ENCODE measurements at places on chromosomes 7 and 10.

DNA sequence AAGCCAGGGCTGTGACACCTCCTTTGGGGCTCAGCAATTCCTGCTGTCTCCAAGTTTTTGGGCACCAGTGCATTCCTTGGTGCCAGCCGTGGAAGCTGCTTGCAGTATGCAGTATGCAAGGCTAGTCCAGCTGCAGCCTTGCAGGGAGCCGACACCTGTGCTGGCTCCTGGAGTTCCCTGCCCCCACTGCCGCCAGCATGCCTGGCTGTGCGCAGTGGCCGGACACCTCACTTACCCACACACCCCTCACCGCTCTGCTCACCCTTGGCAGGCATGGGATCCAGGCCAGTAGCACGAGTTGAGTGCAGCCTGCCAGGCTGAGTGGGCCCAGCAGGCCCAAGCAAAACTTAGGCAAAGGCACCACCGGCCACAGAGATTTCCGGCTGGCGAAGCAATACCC, 77.4 kb downstream of the SAMD9 start:
- no peak for DNase-seq

GRCh38 chr10:4075443-4075842, 290.4 kb upstream of the KLF6 start:
- DNase-seq, result no peak

DNA sequence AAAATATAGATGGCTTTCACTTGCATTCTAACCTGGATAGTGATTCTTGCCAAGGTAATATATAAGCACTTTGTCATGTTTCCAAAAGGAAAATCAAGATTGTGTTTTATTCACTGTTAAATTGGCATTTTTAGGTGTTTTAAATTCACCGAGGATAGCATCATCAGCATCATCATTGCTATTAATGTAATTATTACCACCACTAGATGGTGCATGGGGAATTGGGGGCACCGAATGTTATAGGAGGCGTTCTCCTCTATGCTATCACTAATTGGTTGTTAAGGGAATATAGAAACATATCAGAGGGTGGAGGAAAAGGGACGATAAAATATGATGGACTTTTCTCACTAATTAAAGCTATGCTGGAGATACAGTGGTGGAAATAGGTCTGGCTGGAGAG, 95.5 kb downstream of the CELF2 start:
- DNase-seq, result no peak

- peak; percentile 83 for DNase-seq
Measured at GRCh38 chr10:119665901-119666708, 14.9 kb downstream of the BAG3 start.

DNA sequence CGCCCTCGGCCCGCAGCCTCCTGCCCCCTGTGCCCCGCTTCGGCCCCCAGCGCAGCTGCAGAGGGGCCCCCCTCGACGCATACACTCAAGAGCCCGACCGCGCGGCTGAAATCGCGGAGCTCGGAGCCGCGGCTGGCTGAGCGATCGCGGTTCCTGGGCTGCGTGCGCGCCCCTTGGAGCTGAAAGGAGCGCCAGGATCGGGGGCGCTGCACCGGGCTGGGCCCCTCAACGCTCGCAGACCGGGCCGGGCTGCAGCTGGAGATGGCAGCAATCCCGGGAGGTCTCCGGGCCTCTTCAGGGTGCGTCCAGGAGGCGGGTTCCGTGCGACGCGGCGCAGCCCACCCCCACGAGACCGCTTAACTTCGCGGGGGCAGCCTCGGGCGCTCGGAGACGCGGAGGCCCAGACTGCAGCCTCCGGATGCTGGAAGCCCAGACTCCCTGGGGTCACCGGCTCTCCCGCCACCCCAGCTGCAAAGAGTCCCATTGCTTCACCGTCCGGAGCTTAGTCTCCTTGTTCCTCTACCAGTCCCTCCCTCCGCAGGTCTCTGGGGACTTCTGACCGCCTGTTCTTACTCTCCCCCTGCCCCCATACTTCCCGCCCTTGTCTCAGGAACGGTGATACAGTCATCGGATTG, 73.0 kb upstream of the LRRC4 start:
- DNase-seq, result peak; percentile 36

GRCh38 chr7:20513341-20513740, 102.1 kb upstream of the ABCB5 start:
- no peak for DNase-seq

DNA sequence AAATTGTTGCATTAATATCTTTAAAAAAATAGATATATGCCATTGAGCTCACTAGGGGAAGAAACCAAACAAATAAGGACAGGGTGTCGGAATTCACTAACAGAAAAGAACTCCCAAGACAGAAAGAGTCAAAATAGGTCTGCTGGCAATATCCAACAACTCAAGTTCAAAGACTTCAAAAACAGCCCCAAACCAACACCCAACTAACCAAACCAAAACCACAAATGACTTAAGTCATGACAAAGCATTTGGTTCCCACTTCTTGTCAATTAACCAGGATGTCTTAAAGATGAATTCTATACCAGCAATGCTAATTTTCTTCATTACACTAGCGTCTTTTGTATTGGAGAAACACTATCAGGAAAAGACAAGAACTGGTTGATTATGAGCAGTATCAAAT, 249.0 kb upstream of the PLXNA4 start:
- DNase-seq, result no peak

DNA sequence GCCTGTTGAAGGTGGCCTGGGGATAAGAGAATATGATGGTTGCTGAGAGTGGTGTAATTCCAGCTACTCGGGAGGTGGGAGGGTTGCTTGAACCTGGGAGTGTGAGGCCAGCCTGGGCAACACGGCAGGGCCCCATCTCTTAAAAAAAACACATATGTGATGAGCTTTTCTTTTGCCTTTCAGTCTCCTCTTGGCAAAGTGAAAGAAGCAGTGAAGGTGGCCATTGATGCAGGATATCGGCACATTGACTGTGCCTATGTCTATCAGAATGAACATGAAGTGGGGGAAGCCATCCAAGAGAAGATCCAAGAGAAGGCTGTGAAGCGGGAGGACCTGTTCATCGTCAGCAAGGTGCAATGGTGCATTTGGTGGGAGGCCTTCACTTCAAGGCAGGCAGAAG, 3.1 kb downstream of the AKR1B10 start:
- DNase-seq, result no peak

GRCh38 chr10:84424731-84425167, 96.4 kb downstream of the CCSER2 start:
- DNase-seq, result peak; percentile 99

DNA sequence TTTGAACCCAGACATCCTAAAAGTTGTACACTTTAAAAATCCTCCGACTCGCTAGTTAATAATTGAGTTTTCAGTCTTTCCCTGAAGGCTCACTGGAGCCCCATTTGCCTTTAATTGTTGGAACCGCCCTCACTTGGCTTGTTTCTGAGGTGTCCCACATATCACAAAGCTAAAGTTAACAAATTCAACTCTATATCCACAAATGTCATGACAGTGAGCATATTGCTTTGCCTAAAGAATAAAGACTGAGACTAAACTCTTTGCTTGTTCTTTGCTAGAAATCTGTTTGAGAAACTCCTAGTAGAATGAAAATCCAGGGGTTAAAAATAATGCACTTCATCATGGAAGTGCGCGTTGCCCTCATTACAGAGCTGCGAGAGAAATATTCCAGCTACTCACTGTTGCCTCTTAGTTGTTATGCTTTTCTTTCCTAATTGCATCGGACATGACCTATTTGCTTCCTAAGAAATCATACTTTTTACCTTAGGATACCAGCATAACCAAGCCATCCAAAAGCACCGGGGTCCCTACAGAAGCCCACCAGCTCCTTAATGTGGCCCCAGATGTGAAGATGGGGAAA, 752 bp downstream of the THSD7A start:
- peak; percentile 39 for DNase-seq

GRCh38 chr10:86483664-86484063, 37.9 kb downstream of the WAPL start:
- no peak for DNase-seq

- DNase-seq, result peak; percentile 45
Measured at GRCh38 chr7:158885624-158886023, 29.3 kb downstream of the DYNC2I1 start.

DNA sequence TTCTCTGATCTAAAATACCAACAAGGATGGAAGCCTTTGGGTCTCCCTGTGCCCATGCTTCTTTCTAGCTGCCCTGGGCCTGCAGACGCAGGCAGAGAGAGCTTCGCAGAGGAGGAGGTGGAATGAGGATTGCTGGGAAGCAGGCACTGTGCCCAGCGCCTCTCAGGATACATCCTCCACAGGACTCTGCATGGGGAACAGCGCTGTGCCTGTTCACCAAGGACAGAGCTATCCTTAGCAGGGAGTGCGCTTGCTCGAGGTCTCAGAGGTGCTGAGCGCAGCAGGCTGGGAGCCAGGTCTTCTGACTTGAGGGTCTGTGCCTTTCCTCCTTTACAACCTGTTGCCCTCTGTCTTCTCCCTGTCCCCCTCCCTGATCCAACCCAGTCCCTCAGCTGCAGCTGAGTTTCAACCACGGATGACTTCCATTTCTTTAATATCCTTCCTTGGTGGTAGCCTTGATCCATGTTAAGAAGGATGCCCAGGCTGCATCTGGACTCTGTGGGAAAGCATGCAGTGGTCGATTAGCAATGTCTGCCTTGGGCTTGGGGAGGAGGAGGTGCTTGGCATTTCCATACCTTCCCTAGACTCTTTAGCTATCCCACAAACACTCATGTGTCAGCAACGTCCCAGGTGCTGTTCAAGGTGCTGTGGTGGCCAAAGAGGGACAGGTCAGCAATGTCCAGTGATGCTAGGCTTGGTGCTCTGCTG, 219.6 kb upstream of the GPR26 start:
- DNase-seq, result no peak

DNA sequence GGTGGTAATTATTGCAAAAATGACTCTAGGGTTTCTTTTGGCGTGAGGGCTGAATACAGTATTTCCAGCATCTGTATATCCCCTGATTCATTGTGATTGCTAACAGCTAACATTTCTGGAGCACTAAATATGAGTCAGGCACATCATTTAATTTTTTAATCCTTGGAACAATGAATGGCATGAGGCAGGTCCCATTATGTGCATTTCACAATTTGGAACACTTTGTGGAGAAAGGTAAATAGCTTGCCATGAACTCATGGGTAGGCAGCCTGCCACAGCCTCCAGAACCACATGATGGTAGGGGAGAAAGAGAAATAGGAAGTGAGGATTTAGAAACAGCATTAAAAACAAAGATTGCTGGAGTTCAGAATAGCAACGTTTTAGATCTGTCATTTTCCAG, 1.7 kb downstream of the NPTX2 start:
- DNase-seq, result no peak

DNA sequence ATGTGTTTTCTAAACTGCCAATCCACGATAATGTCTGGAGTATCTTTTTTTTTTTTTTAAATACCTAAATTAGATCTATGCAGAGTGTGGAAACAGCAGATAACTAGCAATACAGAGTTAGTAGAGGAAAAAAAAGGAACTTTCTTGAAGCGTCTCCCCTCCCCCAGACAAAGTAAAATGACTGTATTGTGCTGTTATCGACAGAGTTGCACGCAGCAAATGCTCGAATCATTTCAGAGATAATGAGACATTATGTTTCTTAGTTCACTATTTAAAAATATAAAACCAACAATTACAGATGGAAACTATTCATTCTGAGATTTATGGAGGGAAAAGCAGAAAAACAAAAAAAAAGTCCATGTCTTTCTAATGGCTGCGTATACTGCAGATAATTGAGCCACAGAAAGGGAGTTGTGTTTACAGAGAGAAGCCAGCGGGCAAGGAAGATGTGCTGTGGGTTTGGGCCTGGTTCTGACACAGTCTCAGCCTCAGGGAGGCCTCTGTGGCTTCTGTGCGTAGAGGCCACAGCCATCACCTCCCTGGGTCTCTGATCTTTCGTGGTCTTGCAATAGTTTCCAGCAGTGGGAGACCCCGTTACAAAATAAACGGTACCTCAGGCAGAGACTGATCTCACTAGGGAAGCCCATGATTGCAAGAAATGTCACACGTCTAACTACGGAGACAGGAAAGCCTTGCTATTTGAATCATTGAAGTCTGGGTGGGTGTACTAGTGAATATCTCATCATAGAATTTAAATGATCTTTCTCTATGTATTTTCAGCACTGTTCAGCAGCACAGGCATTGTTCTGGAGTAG, 19.1 kb upstream of the KLF6 start:
- peak; percentile 62 for DNase-seq

DNA sequence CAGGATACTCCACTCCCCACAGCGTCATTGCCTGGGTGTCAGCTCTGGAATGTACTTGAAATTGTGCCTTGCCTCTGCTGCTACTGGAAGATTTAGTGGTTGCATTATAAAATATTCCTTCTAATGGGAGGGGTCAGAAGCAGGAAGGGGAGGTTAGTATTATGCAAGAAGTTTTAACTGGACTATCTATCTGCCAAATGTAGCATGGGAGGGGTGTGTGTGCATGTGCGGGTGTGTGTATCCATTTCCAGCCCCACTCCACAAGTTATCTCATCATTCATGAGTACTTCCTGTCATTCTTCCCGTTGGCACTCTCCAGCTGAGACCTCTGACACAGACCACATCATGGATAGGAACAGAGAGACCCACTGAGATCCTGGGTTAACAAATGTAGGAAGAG, 13.4 kb downstream of the MBL2 start:
- no peak for DNase-seq

DNA sequence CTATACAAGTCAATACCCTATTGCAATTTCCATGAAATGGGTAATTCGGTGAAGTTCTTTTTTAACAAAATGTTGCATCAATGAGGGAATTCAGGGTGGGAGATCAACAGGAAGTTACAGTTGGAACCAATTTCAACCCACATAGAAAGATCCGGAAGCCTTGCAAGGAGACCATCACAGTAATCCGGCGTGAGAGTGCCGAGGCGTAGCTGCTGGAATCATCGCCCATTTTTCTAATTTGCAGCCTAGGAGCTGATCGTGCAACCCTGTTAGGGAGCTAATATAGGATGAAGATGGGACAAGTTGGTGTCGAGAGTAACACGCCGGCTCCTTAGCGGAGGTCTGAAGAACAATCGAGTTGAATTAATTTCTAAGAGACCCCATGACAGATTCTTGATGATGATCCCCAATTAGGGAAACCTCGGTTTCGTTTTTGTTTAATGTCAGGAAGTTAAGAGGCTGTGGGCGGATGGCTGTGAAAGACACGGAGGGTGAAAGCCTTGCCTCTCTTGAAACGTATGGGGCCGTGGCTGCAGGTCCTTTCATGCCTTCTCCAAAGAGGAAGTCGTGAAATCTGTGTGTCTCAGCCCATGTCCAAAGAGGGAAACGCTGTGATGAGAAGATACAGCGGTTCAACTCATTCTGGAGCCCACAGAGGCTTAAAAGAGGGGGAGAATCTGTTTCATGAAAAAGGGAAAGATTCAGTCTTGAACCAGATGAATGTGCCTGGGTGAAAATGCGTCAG, 51.2 kb upstream of the CARD11 start:
- DNase-seq, result no peak

DNA sequence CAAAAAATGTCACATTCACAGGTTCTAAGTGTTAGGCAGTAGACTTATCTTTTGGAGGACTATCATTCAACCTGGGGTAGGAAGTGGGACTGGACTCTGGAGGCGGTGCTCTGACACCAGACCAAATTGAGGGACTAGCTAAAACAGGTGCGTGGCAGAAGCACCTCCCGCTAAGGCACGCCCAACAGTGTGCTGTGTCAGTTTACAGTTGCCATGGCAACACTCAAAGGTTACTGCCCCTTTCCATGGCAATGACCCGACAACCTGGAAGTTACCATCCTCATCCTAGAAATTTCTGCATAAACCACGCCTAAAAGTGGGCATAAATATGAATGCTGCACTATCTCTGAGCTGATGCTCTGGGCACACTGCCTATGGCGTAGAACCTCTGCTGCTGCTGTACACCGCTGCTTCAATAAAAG, 14.0 kb upstream of the BLNK start:
- DNase-seq, result no peak
